Activated T-cell treated with anti-CD3 and anti-CD28 coated beads, Interleukin-2, amount 50 U/mL, for 4 hours (primary cell): ENCODE measurements at places on chromosomes 7 and 10.

DNA sequence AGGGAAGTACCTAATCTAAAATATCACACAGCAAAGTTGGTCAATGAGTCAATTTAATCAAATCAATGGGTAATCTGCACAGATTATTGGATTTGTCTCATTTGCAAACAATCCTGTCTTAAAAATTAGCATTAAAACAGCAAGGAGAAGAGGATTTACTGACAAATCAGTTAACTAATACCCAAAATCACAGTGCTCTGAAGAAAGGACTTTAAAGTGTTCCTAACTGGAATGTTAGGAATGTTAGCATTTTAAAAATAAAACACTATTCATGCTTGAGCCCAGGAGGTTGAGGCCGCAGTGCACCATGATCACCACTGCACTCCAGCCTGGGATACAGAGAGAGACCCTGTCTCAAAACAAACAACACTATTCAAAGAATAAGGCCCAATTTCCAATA is 83.1 kb downstream of the CHCHD3 start:
- no peak for DNase-seq

DNA sequence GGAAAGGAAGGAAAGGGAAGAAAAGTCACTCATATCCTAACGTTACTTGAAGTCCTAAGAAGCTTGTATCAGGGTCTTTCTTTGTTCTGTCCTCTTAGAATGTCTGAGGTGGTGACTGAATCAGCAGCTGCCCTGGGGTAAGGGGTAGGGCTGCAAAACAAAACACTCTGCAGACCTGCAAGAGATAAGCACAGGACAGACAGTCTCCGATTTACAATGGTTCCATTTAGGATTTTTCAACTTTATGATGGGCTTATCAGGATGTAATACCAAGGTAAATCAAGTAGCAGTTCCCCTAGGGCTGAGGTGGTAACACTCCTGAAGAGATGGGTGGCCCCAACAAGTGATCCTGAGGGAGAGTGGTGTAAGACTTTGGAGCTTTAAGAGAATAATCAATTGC is 16.5 kb downstream of the KDM7A start:
- DNase-seq, result no peak

- no peak for DNase-seq
These were observed 234.2 kb downstream of the WDR11 start for GRCh38 chr10:121085367-121085766.

- DNase-seq, result no peak
These were observed 25.5 kb downstream of the WDR86 start for GRCh38 chr7:151384352-151384697.

DNA sequence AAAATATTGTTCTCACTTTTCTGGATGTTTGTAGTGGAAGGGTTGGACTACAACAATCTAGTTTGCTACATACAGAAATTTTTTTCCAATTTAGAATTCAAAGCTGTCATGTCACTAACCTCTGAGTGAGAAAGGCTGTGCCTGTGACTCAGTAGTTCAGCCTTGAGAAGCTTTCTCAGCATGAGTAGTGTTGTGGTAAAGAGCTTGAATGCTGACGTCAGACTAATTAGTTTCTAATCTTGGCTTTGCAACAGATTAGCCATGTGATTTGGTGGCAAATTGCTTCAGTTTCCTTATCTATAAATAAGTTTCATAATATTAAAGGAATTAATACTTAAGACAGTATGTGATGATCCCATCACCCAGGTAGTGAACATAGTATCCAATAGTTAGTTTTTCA is 83.8 kb downstream of the ABCA13 start:
- no peak for DNase-seq

- DNase-seq, result no peak
These were observed 40.6 kb downstream of the STAM start for GRCh38 chr10:17684537-17684936.

DNA sequence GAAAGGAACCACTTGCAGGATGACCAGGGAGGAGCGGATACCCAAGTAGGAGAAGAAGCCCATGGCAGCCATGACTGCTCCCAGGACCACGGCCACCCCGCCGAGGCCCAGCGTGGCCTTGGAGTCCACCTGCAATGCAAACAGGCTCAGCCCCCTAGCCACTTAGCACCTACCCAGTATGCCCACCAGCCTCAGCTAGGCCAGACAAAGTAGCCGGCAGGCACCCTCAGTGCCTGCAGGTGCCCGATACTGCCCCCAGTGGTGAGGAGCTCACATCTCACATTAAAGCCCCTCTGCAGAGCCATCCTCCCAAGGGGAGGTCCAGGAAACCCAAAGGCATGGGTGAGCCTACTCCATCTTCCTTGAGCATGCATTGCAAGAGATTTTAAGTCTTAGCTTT is 6.6 kb downstream of the NPC1L1 start:
- peak; percentile 19 for DNase-seq

DNA sequence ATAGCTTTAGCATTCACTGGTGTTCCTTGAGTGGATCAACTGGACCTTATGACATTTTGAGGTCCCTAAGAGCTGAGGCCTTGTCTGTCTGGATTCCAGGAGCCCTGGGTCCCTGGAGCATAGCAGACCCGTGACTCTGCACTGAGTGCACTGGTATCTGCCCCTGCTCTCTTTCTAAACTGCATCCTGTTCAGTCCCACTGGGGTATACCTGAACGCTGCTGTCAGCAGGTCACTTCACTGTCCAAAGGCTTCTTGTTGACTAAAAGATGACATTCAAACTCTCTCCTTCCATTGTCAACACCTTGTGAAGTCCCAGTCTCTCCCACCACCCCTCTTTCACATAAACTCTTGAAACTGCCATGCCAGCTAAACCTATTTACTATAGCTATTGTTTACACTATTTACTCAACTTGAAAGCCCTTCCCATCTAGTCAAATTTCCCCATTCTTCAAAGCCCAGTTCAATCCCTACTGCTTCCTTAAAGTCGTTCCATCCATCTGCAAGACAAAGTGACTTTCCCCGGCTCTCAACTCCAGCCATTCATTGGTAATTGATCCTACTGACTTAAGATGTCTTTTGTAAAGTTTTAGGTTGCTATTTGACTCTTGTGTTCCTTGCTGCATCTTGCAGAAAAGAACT is 523.3 kb downstream of the KCNMA1 start:
- DNase-seq, result no peak

DNA sequence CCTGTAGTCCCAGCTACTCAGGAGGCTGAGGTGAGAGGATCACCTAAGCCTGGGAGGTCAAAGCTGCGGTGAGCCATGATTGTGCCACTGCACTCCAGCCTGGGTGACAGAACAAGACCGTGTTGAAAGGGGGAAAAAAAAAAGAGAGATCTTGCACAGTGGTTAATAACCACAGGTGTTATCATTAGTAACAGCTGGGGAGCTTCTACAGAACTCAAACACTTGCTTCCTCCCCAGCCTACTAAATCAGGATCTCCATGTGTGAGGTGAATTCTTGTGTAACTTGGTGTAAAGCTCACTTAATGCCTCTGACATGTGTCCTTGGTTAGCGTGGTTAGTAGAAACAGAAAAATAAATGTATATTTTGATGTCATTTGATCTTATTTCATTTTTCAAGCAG is 43.9 kb upstream of the BMS1 start:
- DNase-seq, result no peak

- no peak for DNase-seq
These were observed 76.4 kb downstream of the FAM107B start for GRCh38 chr10:14698111-14698828.

DNA sequence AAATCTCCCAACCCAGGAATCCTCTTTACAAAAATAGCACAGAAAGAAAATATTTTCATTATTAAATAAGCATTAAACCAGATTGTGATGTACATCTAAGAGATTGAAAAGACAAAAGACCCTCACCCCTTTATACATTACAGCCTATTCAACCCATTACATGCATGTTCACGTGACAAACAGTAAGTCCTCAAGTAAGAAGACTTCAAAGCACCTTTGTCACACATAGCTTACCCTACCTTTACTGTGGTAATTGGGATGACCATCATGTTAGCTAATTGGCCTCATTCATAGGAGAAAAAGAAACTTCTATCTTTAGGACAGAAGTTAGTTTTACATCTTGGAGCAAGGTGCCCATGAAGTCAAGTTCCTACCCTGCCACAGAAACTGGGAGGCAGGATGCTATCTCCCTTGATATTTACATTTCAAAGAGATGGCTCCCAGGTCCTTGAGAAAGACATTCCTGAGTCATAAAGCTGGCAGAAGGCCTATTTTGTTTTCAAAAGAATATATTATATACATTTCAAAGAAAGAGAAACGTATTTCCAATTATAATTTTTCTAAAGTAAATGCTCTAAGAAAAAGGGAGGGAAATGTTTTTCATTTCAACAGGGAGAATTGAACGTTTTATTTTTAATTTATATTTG is 48.1 kb downstream of the GNAI1 start:
- DNase-seq, result no peak

DNA sequence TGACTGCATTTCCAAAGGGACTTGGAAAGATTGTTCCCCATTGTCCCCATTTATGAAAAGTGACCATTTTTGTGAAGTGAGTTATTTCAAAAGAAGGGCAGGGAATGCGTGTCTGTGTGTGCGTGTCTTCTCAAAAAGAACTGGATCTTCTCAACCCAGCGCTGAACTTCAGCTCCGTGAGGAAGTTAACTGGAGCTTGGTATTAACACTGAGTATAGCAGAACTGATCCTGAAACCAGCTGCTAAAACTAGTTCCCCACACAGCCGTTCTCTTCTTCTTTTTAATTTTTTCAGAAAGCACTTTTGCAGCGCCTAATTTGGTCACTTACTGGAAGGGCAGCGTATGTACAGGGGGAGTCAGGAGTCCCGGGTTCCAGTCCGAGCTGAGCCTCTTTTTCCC is 45.8 kb upstream of the PLEKHA1 start:
- DNase-seq, result no peak

DNA sequence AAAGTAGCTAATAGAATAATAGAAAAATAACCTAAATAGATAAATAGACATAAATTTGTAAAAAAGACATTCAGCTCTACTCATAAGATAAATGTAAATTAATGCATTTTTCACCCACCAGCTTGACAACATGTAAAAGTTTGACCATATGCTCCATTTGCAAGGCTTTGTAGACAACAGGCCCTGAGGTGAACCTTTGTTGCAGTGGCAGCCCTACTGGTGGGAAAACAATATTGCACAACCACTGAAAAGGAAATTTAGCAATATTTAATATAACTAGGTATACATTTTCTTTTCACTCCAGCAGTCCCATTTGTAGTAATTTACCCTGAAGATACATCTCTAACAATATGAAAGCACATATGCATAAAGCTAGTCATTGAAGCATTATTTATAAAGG is 39.0 kb upstream of the ADRA2A start:
- DNase-seq, result no peak

- no peak for DNase-seq
These were observed 703.7 kb upstream of the FZD8 start for GRCh38 chr10:36345807-36346206.

- peak; percentile 37 for DNase-seq
These were observed at the start of gene ECHDC3 for GRCh38 chr10:11742009-11742778. Gene ECHDC3, plus strand, starts transcription at chr10:11742382. Its CDS starts 195 bp downstream, at chr10:11742577.

DNA sequence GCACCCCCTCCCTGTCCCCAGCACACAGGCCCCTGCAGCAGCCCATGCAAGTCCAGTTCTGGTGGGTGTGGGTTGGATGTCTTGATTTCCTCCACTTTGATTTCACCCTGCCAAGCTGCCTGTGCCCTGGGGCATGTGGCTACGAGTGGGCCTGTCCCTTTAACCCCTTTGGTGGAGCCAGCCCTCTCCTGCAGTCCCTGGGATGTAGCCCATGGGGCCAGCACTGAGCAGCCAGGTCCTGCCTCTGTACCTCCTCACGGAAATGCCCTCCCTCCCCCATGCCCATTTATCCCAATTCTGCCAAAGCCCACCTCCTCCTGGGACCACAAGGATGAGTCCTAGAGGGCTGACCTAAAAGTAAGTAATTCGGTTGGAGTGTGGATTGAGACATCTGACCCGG is 11.9 kb downstream of the COL13A1 start:
- no peak for DNase-seq

GRCh38 chr10:76291175-76291574 is 859.8 kb downstream of the LRMDA start:
- no peak for DNase-seq

GRCh38 chr10:34320265-34320664 is 494.8 kb downstream of the PARD3 start:
- DNase-seq, result no peak

DNA sequence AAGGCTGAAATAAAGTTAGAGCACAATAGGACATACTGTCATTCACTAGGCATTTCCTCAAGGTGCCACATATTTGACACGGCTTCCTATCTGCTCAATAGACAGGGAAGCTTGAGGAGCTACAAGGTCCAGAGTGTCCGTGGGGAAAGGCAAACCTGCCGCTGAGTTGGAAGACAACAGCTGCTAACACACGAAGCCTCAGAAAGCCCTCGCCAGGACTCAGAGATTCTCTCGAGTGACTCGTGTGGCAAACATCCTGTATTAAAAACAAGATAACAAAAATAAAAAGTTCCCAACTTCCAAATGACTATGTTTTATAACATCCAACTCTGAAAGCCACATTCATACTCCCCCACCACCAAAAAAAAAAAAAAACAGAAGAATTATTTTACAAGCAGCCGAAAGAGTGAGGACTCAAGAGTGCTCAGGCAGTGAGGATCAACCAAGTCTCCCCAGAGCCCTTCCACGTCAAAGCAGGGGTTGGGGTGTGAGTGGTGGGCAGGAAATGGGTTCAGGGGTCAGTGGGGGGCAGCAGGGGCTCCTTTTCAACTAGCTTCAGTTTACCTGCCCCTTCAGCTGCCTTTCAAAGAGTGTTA is 67.6 kb downstream of the STK17A start:
- no peak for DNase-seq

GRCh38 chr7:105838627-105839231 is 37.7 kb downstream of the ATXN7L1 start:
- DNase-seq, result no peak

DNA sequence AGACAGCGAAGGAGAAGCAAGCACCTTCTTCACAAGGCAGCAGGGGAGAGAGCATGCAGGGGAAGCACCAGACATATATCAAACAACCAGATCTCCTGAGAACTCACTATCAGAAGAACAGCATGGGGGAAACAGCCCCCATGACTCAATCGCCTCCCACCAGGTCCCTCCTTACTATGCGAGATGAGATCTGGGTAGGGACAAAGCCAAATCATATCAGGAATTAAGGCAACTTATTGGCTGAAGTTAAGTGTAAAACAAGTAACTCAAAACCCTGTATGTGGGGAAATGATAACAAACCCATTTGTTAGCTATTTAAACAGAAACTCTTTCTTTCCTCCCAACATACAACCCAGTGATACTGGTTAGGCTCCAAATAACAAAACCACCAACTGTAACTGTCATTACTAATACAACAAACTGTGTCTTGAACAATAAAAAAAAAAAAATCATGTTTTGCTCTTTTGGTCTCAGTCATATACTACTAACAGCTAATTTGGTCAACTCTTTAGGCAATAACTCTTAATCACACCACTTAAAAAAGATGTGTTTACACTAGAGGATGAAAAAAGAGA is 57.8 kb downstream of the MINDY3 start:
- DNase-seq, result no peak

- no peak for DNase-seq
These were observed 32.4 kb upstream of the SLC29A3 start for GRCh38 chr10:71286521-71287294.

- no peak for DNase-seq
These were observed 4.8 kb upstream of the REPIN1 start for GRCh38 chr7:150363872-150364271.

- DNase-seq, result no peak
These were observed 71.0 kb downstream of the MKI67 start for GRCh38 chr10:128055061-128055868.
